ENCODE measurements at places on chromosomes 1 and 21.

- DNase-seq: no peak
Measured at GRCh38 chr1:25626018-25626417, 9.4 kb downstream of the MAN1C1 start.

DNA sequence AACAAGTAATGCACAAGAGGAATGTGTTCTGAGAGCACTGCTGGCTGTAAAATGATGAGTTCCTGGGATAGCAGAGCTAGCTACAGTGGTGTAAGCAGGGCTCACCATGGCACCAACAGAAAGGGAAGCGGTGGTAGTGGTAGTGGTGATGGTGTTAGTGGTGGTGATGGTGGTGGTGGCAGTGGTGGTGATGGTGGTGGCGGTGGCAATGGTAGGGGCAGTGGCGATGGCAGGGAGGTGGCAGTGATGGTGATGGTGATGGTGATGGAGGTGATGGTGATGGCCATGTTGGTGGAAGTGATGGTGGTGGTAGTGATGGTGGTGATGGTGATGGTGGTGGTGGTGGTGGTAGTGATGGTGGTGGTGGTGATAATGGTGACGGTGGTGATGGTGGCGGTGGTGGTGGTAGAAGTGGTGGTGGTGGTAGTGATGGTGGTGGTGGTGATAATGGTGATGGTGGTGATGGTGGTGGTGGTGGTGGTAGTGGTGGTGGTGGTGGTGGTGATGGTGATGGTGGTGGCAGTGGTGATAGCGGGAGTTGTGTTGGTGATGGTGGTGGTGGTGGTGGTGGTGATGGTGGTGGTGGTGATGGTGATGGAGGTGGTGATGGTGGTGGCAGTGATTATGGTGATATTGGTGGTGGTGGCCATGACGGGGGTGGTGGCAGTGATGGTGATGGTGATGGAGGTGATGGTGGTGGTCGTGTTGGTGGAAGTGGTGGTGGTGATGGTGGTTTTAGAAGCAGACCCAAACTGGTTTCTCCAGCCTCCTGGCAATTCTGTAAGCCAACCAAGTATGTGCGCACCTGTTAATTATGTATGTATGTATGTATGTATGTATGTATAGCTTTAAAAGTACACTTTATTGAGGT lies 254.1 kb downstream of the TRABD2B start:
- DNase-seq: no peak

DNA sequence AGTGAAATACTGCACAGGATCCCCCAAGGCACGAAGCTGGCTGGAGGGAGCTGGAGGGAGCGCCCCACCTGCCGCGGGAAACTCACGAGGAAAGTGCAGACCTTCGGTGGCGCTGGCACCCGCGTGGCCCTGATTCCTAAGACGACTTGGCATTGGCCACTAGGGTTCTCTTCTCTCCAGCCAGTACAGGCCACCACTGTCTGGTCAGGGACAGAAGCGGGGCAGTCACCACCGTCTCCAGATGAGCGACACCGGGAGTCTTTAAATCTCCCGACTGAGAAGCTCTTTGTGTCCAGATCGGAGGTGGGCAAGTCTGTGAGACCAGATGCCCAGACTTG lies 19.2 kb upstream of the CHIA start:
- no peak for DNase-seq

- DNase-seq: no peak
Measured at GRCh38 chr1:94544706-94545490, 3.3 kb upstream of the F3 start.

DNA sequence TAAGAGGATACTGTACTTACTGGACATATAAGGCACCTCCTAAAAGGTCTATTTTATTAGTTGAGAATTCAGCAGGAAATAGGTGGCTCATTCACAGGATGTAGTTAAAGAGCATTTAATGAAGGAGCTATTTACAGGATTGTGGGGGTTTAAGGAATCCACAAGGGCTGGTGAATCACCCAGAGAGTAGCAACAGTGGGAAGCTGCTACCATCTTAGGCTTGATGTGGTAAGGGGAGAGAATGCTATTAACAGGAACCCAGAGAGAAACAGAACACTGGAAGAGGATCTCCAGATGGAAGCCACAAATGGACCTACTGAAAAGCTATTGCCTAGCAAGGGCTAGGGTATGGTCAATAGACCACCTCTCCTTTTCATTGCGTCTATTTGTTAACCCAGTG lies 52.0 kb upstream of the COL11A1 start:
- no peak for DNase-seq

DNA sequence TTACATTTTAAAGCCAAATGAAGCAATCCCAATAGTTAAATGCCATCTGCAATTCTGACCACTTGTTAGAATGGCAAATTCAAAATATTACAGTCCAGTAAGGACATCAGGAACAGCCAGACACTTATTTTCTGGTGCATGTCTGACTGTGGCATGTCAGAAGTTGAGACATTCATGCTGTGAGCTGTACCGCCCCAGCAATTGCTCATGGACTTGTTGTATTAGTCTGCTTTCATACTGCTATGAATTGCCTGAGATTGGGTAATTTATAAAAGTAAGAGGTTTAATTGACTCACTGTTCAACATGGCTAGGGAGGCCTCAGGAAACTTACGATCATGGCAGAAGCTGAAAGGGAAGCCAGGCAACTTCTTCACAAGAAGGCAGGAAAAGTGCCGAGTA lies 19.1 kb downstream of the DDAH1 start:
- no peak for DNase-seq

DNA sequence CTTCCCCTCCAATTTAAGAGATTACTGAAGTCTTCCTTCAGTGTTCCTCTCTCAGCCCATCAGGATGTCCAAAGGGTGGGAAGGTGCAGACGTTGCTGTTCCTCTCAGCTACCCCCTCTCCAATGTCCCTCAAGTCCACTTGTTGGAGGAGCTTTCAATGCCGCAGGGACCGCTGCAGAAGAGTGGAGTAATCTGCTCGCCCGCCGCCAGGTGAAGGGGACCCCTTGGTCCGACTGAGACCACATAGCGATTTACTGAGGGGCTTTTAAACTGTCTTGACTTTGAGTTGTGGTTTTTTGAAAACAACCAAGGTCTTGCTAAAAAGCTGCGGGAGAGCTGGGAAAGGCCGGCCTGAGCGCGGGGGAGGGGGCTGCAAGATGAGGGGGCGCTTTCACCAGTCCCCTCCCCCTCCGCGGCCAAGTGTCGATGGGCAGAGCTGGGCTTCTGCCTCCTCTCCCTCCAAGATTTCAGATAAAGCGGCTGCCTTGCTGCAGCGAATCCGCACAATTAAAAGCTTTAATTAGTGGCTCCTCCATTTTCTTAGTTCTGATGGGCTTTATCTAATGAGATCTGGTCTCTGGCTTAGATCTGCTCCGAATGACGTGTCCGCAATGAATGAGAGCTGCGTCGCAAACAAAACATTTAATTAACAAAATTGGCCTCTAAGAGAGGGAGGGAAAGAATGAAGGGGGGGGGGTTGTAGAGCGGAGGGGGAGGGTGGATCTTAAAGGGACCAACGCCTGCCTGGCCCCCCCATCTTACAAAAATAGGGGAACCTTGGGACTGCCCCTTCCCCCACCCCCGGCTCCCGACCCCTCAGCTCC lies 5.9 kb downstream of the LMO4 start:
- DNase-seq: no peak

DNA sequence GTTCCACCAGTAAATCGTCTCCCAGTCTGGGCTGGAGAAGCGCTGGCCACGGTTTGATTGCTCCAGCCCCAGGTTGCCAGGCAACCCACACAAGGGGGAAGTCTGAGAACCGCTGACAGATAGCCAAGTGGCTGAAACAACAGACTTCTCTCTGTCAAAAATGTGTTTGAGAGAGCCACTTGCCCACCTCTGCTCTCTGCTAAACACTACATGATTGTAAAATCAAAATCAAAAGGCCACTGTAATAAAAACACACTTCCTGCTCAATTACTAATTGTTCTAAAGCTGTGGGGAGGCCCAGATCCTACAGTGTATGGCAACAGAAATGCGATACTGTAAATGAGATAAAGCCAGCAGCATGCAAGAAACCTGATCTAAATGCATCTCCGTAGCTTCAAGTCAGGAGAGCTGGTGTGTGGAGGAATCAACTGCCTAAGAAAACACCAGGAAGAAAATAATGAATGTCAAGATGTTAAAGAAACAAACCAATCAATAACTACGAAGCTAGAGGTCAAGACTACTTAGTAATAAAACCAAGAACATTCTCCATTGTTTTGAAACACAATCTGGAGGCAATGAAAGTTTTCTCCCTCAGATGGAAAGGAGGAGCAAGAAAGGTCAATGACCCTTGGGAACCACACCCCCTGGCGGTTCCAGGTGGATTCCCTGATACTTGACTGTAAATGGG lies 121.2 kb downstream of the SLC45A1 start:
- no peak for DNase-seq

GRCh38 chr1:13824626-13825025 lies 124.6 kb downstream of the PRDM2 start:
- no peak for DNase-seq

DNA sequence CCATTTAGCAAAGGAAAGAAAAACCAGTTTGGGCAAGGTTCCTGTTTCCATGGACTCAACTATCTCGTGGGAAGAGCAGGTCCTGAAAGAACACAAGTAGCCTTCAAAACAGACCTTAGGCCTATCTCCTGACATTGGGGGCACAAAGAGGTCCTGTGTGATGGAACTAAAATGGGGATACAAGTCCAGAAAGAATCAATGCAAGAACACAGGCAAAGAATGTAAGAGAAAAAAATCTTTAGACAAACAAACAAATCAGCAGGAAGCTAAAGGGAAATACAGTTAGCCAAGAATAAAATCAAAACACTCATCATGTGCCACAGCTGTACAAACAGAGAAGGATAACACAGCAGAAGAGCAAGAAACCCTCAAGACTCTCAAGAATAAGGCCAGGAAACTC lies 28.2 kb downstream of the SLC30A10 start:
- DNase-seq: no peak

DNA sequence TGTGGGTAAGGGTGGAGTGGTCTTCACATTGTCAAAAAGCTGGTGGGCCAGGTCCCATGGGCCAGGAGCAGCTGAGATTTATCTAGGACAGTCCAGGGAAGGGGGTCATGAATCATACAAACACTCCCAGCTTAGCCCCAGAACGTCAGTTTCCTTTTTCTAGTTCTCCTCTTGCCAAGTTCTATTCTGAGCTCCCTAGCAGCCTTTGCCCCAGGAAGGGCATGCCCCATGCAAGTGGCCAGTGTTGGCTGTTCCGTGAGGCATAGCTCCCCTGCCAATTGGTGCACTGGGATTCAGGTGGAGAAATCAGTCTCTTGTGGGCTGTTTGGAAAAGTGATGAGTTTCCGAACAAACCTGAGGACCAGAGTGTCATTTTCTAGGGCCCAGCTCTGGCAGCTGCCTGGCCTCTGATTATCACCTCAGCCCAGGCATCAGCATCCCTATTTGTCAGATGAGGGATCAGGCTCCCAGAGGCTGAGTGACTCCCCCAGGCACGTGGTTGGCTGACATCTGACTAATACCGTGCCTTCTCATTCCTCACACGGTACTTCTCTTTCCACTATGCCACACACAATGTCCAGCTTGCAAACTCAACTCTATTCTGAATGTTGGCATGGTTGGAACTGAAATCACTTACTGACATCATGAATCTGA lies 14.2 kb upstream of the MYOM3 start:
- no peak for DNase-seq

GRCh38 chr1:76959556-76959955 lies 92.3 kb downstream of the ST6GALNAC5 start:
- no peak for DNase-seq

GRCh38 chr1:109894823-109895719 lies 15.6 kb upstream of the CSF1 start:
- no peak for DNase-seq

Measured in activated CD8-positive, alpha-beta memory T cell treated with anti-CD3 and anti-CD28 coated beads for 48 hours (primary cell).